ENCODE measurements at places on chromosomes 2 and 18. TPM values are rescaled to one million over a fixed set of nuclear protein-coding genes. Genes with fewer than 3 reads are reported as not detected.

GRCh38 chr2:224146356-224147160, 107.5 kb upstream of the SERPINE2 start:
- H3K36me3 ChIP-seq: no peaks in the 10 kb centered on the region
- peak overlapping the region; percentile 93 for H3K27ac ChIP-seq
- peaks cover 91% of the 10 kb centered on the region for H3K4me1 ChIP-seq
- no peaks in the 10 kb centered on the region for H3K27me3 ChIP-seq
- peak; percentile 99 for DNase-seq
- H3K4me3 ChIP-seq: peak overlapping the region; percentile 11

Gene LMAN2L
- total RNA-seq: 57.9 TPM

DNA sequence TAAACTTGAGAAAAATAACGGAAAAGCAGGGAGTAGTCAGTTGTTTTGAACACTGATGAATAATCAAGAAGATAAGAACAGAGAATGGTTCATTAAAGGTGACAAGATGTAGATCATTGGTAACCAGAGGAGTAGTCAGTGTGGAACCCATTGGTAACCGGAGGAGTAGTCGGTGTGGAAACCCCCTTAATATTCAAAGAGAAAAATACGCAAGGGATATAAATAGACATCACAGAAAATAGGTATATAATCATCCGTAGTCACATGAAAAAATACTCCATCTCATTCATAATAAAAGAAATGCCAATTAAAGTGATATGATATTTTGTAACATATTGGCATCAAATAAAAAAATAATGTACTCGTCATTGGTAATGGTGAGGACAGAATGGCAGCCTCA, 70.6 kb upstream of the EPAS1 start:
- no peak overlapping the region for H3K27ac ChIP-seq
- H3K36me3 ChIP-seq: no peaks in the 10 kb centered on the region
- no peak overlapping the region for H3K4me3 ChIP-seq
- DNase-seq: no peak
- peaks cover 56% of the 10 kb centered on the region for H3K4me1 ChIP-seq

Gene PDE11A
- total RNA-seq: 1.4 TPM

GRCh38 chr2:37773371-37774130, 102.1 kb upstream of the CDC42EP3 start:
- H3K27me3 ChIP-seq: no peaks in the 10 kb centered on the region
- no peak for DNase-seq
- H3K4me3 ChIP-seq: no peak overlapping the region

- no peaks in the 10 kb centered on the region for H3K36me3 ChIP-seq
- H3K4me1 ChIP-seq: no peaks in the 10 kb centered on the region
- no peak overlapping the region for H3K27ac ChIP-seq
- H3K27me3 ChIP-seq: peaks cover 58% of the 10 kb centered on the region
- DNase-seq: no peak
These were observed 36.8 kb upstream of the GBX2 start for GRCh38 chr2:236204953-236205352.

Gene LOXL3
- 0.39 TPM for total RNA-seq

- H3K36me3 ChIP-seq: no peaks in the 10 kb centered on the region
- DNase-seq: no peak
- H3K27me3 ChIP-seq: no peaks in the 10 kb centered on the region
- H3K4me3 ChIP-seq: no peak overlapping the region
These were observed 143.5 kb downstream of the MBP start for GRCh38 chr18:76988827-76989646.

Gene BOLL
- total RNA-seq: not detected

Gene HOXD9
- total RNA-seq: not detected

DNA sequence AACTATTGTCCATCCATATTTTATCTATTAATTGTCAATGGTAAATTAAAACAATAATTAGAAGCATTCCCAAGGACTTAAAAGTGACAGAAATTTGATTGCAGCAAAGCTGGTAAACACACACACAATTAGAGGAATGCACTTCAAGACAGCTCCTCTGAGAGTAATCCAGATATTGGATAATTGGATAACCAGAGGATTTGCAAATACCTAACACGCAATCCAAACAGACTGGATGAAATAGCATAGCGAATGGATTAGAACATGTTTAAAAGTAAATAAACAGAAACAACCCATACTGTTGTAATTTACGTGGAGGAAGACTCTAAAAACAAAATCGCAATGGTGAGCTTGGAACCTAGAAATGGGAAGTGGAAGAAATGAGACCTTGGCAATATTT, 239.8 kb downstream of the METTL4 start:
- H3K27ac ChIP-seq: no peak overlapping the region
- H3K27me3 ChIP-seq: no peaks in the 10 kb centered on the region
- DNase-seq: no peak
- no peaks in the 10 kb centered on the region for H3K36me3 ChIP-seq
- H3K4me3 ChIP-seq: no peak overlapping the region
- H3K4me1 ChIP-seq: no peaks in the 10 kb centered on the region

DNA sequence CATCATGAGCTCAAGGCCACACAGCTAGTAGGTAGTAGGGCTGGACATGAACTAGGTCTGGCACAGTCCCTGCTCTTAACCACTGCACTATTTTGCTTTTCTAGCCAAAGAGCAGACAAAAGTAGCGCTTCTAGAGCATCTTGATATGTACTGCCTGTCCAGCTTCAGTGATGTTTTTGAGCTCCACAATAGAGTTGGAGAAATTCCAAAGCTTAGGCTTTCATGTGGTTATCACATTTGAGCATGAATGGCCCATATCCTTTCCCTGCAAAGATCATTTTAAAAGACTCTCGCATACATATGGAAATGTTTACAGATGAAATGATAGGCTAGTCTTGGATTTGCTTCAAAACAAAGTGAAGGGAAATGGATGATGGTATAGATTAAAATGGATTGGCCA, 128.7 kb downstream of the MAP3K20 start:
- no peaks in the 10 kb centered on the region for H3K27me3 ChIP-seq
- H3K4me3 ChIP-seq: no peak overlapping the region
- H3K27ac ChIP-seq: no peak overlapping the region
- no peaks in the 10 kb centered on the region for H3K4me1 ChIP-seq
- DNase-seq: no peak

Gene SIX3
- not detected for total RNA-seq

DNA sequence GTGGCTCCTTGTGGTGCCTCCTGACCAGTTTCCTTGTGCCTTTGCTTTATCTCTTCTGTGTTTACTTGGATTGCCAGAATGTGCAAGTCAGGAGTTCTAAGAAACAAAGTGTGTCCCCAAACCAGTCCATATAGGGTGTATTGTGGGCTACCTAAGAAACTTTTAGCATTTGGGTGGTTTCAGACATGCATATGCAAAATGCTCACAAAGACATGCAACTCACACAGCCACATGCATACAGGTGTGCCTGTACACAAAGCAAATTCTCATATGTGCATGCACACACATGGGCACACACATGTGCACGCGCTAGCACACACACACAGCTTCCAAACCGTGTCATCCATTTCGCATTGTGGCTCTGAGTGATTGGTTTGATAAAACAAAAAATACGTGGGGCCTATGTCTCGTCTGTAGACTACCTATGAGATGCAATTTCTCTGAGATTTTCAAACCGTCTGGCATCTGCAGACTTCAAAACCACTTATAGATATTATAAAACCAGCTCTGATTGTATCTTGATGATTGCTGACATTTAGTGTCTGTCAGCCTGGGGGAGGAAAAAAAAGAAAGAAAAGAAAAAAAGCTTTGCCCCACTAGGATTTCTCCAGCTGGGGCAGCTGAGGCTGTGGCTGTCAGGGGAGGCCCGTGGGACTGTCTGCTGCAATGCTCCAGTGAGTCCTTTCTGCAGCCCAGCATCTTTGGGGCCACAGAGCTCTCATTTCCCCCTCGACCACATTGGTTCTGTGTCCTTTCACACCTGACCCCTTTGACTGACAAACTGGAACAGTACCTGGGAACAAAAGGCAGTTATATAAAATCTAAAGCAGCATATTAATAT, 556.1 kb downstream of the CMPK2 start:
- no peaks in the 10 kb centered on the region for H3K4me1 ChIP-seq
- no peaks in the 10 kb centered on the region for H3K36me3 ChIP-seq
- DNase-seq: no peak
- no peak overlapping the region for H3K27ac ChIP-seq

Gene FAM124B
- total RNA-seq: not detected

GRCh38 chr2:190695739-190696138, 46.9 kb downstream of the NAB1 start:
- H3K36me3 ChIP-seq: no peaks in the 10 kb centered on the region
- H3K27me3 ChIP-seq: no peaks in the 10 kb centered on the region
- DNase-seq: no peak
- H3K4me1 ChIP-seq: peaks cover 13% of the 10 kb centered on the region
- no peak overlapping the region for H3K27ac ChIP-seq

GRCh38 chr2:210617732-210618330, 61.4 kb downstream of the CPS1 start:
- H3K4me3 ChIP-seq: no peak overlapping the region
- H3K36me3 ChIP-seq: no peaks in the 10 kb centered on the region
- H3K27me3 ChIP-seq: no peaks in the 10 kb centered on the region
- peak; percentile 64 for DNase-seq
- H3K4me1 ChIP-seq: peaks cover 8% of the 10 kb centered on the region
- H3K27ac ChIP-seq: no peak overlapping the region

- H3K27me3 ChIP-seq: no peaks in the 10 kb centered on the region
- H3K4me1 ChIP-seq: no peaks in the 10 kb centered on the region
- H3K36me3 ChIP-seq: no peaks in the 10 kb centered on the region
- DNase-seq: no peak
- H3K27ac ChIP-seq: no peak overlapping the region
These were observed 80.8 kb downstream of the RHBDD1 start for GRCh38 chr2:226916669-226917068.

GRCh38 chr18:53796040-53796729, 428.3 kb downstream of the MBD2 start:
- no peak overlapping the region for H3K27ac ChIP-seq
- DNase-seq: peak; percentile 1
- H3K4me1 ChIP-seq: no peaks in the 10 kb centered on the region
- no peaks in the 10 kb centered on the region for H3K27me3 ChIP-seq
- no peaks in the 10 kb centered on the region for H3K36me3 ChIP-seq

Gene ZC3H6
- total RNA-seq: 0.93 TPM
